Activated naive CD8-positive, alpha-beta T cell treated with anti-CD3 and anti-CD28 coated beads, Interleukin-2, amount 50 U/mL, for 24 hours (primary cell): ENCODE measurements at places on chromosomes 1 and 21.

DNA sequence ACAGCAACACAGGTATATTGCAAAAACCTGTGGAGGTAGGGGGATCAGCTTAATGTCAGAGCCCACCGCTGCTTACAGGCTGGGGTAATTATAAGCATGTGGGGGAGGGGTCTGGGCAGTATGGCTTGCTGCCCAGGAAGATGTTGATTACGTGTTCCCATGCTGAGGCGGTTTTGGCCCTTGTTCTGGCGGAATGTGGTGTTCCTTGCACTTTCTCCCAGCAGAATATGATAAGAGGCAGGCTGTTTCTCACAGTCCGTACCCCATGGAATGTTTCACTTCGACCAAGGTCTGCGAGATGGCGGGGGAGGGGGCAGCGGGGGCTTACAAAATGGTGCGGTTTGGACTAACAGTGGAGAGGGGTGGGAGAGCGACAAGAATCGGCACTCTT lies 9.8 kb upstream of the HPCAL4 start:
- H3K4me1 ChIP-seq, result no peaks in the 10 kb centered on the region
- H3K36me3 ChIP-seq, result no peaks in the 10 kb centered on the region
- H3K27ac ChIP-seq, result no peak overlapping the region
- no peak overlapping the region for H3K4me3 ChIP-seq
- peaks cover 21% of the 10 kb centered on the region for H3K27me3 ChIP-seq

- no peak overlapping the region for H3K27ac ChIP-seq
- H3K4me3 ChIP-seq, result no peak overlapping the region
- peaks cover 2% of the 10 kb centered on the region for H3K27me3 ChIP-seq
- no peaks in the 10 kb centered on the region for H3K4me1 ChIP-seq
- no peak for DNase-seq
Measured at GRCh38 chr1:234535763-234536515, 57.0 kb upstream of the TARBP1 start.

DNA sequence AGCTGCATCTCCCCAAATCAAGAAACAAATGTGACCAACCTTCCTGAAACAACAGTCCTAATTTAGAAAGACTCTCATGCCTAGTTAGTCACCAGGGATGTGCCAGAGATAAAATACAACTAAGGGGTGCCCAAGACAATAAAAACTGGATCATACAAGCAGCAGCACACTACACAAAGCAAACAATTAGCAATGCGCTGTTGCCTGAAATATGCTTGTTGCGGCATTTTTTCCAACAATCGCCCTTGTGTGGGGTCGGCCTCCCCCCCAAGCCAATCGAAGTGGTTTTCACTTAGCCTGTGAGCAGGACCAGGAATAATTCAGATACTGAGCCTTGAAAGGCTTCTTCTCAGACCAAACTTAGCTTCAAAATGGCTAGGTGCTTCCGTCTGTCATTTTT lies 1.4 kb upstream of the STMN1 start:
- DNase-seq, result no peak
- H3K27me3 ChIP-seq, result no peaks in the 10 kb centered on the region
- H3K4me1 ChIP-seq, result peaks cover 24% of the 10 kb centered on the region
- no peak overlapping the region for H3K27ac ChIP-seq
- H3K36me3 ChIP-seq, result peaks cover 20% of the 10 kb centered on the region
- no peak overlapping the region for H3K4me3 ChIP-seq

- no peak overlapping the region for H3K27ac ChIP-seq
- H3K27me3 ChIP-seq, result no peaks in the 10 kb centered on the region
- H3K36me3 ChIP-seq, result peaks cover 41% of the 10 kb centered on the region
Measured at GRCh38 chr1:35398739-35399138, 130.2 kb downstream of the ZMYM4 start.

DNA sequence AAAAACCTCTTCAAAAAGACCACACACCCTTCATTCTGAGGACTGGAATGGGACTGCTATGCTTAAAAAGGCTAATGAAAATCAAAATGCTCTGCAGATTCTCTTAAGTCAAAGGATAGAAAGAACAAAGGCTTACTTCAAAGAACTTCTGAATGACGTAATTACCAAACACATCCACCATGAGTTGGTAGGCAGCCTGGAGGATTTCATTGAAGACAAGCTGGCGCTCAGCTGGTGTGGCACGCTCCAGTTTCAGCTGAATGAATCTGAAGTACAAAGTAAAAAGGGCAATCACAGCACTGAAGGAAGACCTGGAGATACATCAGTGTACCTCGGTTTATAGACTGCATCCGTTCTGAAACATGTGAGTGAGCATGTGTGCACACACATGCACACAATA lies 43.5 kb upstream of the SDC3 start:
- H3K4me1 ChIP-seq, result peaks cover 8% of the 10 kb centered on the region
- peak overlapping the region; percentile 7 for H3K27ac ChIP-seq
- H3K4me3 ChIP-seq, result no peak overlapping the region

DNA sequence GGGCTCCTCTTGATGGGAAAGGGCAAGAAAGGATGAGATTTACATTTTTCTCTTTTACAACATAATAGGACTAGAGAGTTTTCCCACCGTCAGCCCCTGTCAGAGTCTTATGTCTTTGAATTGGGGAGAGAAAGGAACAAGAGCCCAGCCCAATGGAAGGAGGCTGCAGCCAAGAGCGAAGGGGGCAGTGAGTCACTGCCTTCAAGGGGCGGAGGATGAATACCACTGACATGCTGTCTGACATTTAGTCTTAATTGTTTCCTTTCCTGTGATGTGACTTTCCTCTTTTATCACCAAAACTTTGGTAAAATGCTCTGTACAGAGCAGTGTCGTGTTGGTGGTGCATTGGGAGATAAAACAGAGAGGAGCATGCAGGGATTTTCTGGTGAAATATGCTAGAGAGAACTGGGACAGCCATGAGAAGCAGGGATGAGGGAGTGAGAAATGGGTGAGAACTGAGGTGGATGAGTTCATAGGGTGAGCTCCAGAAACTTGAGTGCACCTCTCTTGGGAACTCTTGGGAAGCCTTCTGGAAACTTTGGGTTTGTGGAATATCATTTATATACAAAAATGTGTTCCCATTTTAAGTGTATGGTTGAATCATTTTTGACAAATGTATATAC lies 179.9 kb upstream of the FGGY start:
- no peaks in the 10 kb centered on the region for H3K36me3 ChIP-seq
- no peak overlapping the region for H3K4me3 ChIP-seq
- peak; percentile 22 for DNase-seq
- peak overlapping the region; percentile 7 for H3K27ac ChIP-seq
- H3K4me1 ChIP-seq, result peaks cover 11% of the 10 kb centered on the region
- peaks cover 2% of the 10 kb centered on the region for H3K27me3 ChIP-seq

DNA sequence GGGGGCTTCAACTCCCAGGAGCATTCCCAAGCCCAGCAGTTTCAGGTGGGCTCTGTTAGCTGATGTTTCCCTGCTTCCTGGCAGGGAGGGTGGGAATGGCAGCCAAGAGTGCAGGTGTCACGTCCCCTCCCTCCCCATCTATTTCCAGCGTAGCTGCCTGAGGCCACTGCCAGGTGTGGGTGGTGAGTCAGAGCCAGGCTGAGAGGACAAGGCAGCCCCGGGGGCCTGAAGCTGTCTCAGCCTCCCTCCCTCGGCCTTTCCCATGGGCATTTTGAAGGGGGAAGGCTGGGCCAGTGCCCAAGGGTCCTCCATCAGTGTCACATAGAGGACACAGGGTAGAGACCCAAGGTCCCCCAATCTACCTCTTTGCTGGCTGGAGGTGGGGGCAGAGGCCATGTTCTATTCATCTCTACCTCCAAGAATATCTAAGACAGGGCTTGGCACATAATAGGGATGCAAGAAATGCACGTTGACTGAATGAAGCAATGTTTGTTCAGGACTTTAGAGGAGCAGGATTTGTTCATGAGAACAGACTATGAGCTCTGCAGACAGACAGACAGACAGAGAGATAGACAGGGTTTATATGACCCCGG lies 34.4 kb upstream of the ID3 start:
- peak overlapping the region; percentile 17 for H3K27ac ChIP-seq
- peaks cover 2% of the 10 kb centered on the region for H3K36me3 ChIP-seq
- no peaks in the 10 kb centered on the region for H3K27me3 ChIP-seq
- no peak for DNase-seq
- no peak overlapping the region for H3K4me3 ChIP-seq

GRCh38 chr21:45443595-45444181 lies 38.7 kb downstream of the COL18A1 start:
- peaks cover 12% of the 10 kb centered on the region for H3K27me3 ChIP-seq
- no peak overlapping the region for H3K4me3 ChIP-seq
- H3K36me3 ChIP-seq, result peaks cover 1% of the 10 kb centered on the region
- DNase-seq, result no peak
- peaks cover 19% of the 10 kb centered on the region for H3K4me1 ChIP-seq

DNA sequence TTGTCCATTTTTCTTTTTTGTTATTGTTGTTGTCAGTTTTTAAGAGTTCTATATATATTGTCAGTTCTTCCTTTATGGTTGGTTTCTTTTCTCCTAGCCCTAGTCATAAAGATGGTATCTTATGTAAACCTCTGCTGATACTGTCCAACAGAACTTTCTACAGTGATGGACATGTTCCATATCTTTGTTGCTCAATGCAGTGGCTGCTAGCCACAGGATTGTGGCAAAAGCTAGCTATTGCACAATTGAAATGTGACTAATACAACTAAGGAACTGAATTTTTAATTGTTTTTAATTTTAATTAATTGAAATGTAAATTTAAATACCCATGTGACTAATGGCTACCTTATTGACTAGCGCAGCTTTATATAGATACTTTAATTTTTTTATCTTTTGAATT lies 411.8 kb upstream of the PTBP2 start:
- no peak for DNase-seq
- no peak overlapping the region for H3K4me3 ChIP-seq
- H3K36me3 ChIP-seq, result no peaks in the 10 kb centered on the region
- no peaks in the 10 kb centered on the region for H3K4me1 ChIP-seq
- no peak overlapping the region for H3K27ac ChIP-seq

GRCh38 chr21:16592381-16592780 lies 862.6 kb downstream of the USP25 start:
- H3K27ac ChIP-seq, result no peak overlapping the region
- no peak for DNase-seq
- no peak overlapping the region for H3K4me3 ChIP-seq
- no peaks in the 10 kb centered on the region for H3K36me3 ChIP-seq
- no peaks in the 10 kb centered on the region for H3K27me3 ChIP-seq
- no peaks in the 10 kb centered on the region for H3K4me1 ChIP-seq

DNA sequence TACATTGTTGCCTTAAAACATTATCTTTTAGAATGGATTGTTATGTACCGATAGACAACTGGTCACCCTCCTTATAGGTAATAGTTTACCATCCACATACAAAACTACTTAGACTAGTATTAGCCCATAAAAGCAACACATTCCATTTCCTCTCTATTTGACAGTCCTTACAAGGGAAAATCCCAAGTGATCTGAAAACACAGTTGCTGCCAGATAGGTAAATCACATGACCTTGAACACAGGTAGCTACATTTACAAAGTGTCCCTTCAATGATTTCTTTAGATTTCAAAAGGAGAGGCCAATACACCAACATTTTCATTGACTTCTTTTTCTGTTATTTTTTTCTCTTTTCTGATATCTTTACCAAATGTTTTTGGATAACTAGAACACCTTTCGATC lies 102.9 kb upstream of the SMYD2 start:
- peaks cover 26% of the 10 kb centered on the region for H3K27me3 ChIP-seq
- H3K27ac ChIP-seq, result no peak overlapping the region
- H3K36me3 ChIP-seq, result no peaks in the 10 kb centered on the region
- DNase-seq, result no peak

DNA sequence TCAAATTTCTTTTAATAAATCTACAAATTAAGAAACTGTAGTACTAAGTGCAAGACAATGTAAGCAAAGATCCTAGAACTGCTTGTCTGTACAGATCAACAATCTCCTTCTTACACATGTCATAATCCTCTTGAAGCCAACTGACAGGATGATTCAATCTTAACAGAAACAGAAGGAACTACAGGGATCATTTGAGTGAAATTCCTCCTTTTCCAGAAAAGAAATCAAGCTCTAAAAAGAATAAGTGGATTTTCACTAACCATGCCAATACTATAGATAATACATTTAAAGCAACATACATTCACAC lies 53.2 kb downstream of the RAB3GAP2 start:
- DNase-seq, result no peak
- peak overlapping the region; percentile 31 for H3K27ac ChIP-seq
- H3K4me1 ChIP-seq, result peaks cover 39% of the 10 kb centered on the region
- H3K36me3 ChIP-seq, result peaks cover 13% of the 10 kb centered on the region

GRCh38 chr1:244409701-244410100 lies 42.0 kb downstream of the ADSS2 start:
- H3K27me3 ChIP-seq, result no peaks in the 10 kb centered on the region
- H3K27ac ChIP-seq, result no peak overlapping the region
- H3K4me1 ChIP-seq, result peaks cover 8% of the 10 kb centered on the region
- peaks cover 90% of the 10 kb centered on the region for H3K36me3 ChIP-seq

GRCh38 chr1:80994934-80995333 lies 805.8 kb upstream of the ADGRL2 start:
- no peak overlapping the region for H3K4me3 ChIP-seq
- H3K4me1 ChIP-seq, result no peaks in the 10 kb centered on the region
- no peak overlapping the region for H3K27ac ChIP-seq
- H3K27me3 ChIP-seq, result no peaks in the 10 kb centered on the region
- no peaks in the 10 kb centered on the region for H3K36me3 ChIP-seq
- no peak for DNase-seq

- no peak overlapping the region for H3K4me3 ChIP-seq
- no peaks in the 10 kb centered on the region for H3K27me3 ChIP-seq
- H3K4me1 ChIP-seq, result no peaks in the 10 kb centered on the region
Measured at GRCh38 chr1:84803604-84804003, 89.4 kb downstream of the LPAR3 start.

DNA sequence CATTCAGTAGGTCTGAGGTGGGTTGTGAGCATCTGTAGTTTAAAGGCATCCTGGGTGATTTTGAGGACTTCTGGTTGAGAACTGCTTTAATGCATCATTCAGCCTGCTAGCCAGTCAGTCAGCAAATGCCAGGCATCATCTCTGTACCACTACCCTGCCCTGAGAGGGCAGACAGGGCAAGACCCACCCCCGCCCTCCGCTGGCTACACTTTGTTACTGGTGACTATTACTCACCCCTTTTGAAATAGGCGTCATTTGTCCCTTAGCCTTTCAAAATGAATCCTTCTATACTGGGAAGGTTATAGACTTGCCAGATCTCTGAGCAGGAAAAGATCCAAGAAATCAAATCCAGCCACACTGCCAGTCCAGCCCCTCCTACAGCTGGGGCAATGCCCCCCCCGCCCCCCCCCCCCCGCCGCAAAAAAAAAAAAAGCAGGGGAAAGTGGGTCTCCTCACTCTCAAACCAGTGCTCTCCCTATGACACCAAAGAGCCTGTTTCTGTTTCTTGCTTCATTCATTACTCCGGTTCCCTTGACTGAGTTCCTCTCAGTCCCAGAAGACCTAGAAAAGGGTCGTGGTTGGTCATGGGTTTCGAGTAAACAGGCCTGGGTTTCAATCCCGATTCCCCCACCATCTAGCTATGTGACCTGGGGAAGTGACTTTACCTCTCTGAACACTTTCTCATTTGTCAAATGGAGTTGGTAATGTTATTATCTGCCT lies 4.4 kb downstream of the SELENON start:
- no peak overlapping the region for H3K4me3 ChIP-seq
- DNase-seq, result no peak
